ENCODE measurements at places on chromosomes 16 and 17.
A peak's percentile ranks its signal among the peaks of the same experiment; 100 is the strongest.

GRCh38 chr17:42127414-42127813 lies 4.8 kb downstream of the HSPB9 start:
- DNase-seq = no peak

GRCh38 chr17:4950075-4950745 lies 709 bp upstream of the ENO3 start:
- no peak for DNase-seq

GRCh38 chr16:85871756-85872155 lies 27.2 kb upstream of the IRF8 start:
- no peak for DNase-seq

- no peak for DNase-seq
Observed at GRCh38 chr17:37737971-37738370, 6.9 kb downstream of the HNF1B start.

DNA sequence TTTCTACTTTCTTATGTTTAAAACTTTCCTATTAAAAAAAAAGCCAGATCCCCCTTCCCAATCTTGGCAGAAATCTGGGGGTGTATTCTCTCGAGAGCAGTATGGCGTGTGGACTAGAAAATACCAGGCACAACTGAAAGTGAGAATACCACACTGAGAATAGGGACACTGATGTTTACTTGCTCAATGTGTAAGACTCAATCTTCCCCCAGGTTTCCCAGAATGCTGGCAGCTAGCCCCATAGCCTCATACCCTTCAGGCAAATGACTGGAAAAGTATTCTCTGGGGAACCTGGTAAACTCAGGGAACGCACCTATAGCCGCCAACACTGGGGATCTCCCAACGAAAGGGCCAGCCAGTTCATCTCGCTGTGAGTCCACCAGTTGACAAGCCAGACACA lies 15.3 kb downstream of the ZZEF1 start:
- DNase-seq = no peak

DNA sequence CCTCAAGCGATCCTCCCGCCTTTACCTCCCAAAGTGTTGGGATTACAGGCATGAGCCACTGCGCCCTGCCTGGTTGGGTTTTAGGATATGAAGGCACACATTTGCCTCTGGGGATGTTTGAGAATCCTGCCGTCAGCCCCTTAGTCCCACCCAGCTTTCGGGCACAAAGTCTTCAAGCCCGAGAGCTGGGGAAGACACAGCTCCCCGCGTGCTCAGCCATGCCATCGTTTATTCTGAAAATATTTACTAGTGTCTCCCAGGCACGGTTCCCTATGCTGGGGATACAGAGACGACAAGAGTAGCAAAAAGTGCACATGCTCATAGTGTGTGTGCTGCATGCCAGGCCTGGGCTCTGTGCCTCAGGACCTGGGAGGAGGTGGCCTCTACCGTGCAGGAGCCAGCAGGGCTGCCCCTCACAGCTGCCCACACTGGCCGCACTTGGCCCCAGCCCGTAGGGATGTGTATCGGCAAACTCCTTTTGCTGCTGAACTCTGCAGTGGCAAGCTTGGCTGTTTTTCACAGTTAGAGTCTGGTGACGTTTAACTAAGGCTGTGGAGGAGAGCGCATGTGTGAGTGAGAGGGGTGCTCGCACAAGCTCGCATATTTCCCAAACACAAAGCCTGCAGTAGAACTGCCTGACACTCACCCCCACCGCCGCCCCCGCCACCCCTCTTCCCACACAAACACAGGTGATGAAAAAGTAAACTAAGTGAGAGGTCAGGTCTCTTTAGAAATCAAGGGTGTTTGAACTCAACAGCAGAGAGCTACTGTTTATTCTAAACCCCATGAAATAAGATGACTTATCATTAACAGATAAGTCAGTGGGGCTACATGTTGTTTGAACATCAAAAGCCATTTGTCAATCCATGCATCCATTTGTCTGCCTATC lies 266.4 kb downstream of the MRTFB start:
- DNase-seq = no peak

- no peak for DNase-seq
Observed at GRCh38 chr16:72976438-72977064, 71.4 kb downstream of the ZFHX3 start.

DNA sequence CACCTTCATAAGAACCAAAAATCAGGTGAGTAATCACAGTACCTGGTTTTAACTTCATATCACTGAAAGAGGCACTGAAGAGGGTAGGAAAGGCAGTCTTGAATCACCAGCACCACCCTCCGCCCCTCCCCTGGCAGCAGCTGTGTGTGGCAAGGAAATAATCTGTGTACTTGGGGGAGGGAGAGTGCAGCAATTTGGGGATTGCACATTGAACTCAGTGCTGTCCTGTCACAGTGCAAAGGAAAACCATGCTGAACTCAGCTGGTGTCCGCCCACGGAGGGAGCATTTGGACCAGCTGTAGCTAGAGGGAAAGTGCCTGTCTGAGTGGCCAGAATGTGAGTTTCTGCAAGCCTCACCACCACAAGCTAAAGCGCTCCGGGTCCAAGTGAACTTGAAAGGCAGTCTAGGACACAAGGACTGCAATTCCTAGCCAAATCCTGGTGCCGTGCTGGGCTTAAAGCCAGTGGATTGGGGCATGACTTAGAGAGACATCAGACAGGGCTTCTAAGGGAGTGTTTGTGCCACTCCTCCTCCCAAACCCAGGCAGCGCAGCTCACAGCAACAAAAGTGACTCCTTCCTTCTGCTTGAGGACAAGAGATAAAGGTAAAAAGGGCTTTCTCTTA lies 39.7 kb upstream of the ALDH3A1 start:
- DNase-seq = peak; percentile 40

DNA sequence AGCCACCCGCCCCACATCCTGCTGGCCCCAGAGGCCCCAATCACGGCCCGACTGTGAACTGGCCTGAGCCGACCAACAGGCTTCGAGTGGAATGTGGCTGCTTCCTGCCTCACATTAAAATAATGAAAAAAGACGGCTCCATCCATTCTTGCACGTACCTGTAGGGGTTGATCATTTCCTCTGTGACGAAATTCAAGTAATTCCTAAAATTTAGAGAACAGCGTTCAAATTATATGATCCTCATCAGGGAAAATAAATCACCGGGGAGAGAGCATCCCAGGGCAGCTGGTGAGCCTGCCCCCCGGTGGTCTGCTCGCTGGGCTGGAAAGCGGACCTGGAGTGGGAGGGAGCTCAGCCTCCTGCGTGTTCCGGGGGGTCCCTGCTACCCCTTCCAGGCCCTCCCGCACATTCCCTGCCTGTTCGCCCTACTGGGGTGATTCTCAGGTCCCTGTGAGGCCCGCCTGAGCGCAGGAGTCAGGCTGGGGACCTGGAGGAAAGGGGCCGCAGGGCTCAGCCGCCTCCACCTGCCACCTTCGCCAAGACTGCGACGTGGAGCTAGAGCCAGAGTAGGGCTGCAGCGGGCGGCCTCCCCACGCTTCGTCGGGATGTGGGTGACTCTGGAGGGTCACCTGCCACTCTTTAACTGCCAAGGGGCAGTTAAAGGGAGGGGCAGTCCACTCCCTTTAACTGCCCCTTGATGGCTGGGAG lies 28.9 kb downstream of the SLC7A5 start:
- no peak for DNase-seq

DNA sequence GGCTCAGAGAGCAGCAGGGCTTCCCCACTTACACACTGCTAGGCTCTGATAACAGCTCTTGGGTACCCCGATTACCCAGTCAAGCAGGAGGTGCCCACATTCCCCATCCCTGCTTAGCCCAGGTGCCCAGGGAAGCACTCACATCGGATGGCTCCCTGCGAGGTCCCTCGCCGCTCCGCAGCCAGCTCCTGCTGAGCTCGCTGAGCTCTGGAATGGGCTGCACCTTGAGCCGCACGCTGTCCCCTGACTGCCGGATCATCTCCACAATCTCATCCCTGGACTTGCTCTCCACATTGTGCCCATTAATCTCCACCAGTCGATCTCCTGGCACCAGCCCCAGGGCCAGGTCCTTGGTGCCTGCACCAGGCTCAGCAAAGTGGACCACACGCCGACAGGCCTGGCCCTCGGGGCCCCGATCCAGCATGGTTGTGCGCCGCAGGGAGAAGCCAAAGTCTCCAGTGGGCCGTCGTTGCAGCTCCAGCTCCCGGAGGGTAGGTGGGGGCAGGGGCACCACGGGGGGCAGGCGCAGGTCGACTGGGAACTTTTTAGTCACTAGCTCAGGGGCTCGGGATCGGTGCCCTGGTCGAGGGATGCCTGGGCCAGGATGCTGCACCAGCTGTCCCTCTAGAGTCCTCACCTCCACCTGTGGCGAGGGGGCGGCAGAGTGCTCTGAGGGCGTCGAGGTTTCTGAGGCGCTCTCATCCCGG lies 14.2 kb downstream of the MYO18A start:
- no peak for DNase-seq

GRCh38 chr16:3017794-3018506 lies at the start of gene CLDN6:
Gene CLDN6, minus strand, starts transcription at chr16:3018183. Its CDS starts 2,162 bp downstream, at chr16:3016021.
- no peak for DNase-seq

GRCh38 chr16:56864960-56865359 lies at the start of gene SLC12A3:
Gene SLC12A3, plus strand, starts transcription at chr16:56865207. Its CDS starts 29 bp downstream, at chr16:56865236.
- DNase-seq = no peak

GRCh38 chr17:75267153-75267410 lies 3.9 kb downstream of the MIF4GD start:
- DNase-seq = no peak

DNA sequence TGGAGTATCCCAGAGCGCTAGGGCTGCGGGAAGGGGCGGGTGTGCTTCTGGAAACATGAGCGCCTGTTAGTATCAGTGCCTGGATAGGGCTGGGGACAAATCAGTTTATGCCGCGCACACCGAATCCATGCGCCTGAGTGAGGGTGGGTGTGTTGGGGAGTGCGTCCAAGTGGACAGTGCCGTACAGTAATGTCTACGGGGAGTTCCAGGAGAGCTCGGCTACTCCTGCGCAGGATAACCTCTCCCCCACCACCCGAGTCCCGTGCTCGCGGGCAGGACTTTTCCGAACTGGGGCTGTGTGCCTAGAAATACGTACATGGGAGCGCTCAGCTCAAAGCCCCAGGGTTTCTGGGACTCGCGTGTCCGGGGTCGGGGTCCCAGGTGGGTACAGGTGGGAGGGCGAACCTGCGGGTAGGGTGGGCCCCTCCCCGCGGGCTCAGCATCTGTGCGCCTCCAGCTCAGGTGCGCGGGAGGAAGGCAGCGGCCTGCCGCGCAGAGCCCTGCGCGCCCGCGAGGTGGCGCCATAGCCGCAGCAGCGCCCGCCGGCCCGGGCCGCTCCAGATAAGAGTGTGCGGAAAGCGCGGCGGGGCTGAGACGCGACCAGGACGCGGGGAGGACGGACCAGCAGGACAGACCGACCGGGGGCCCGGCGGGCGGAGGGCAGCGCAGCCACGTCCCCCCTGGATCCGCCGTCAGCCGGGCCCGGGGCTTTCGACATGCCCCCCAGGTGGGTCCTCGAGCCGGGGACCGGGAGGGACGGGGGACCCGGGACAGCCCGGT lies at the start of gene HIC1:
TSS of gene HIC1 (plus strand) at position 592 of the 780 bp plus-strand sequence. CDS start 1,588 bp downstream, outside the sequence.
- no peak for DNase-seq

GRCh38 chr16:6105115-6105514 lies 1007.5 kb upstream of the EEF2KMT start:
- no peak for DNase-seq

DNA sequence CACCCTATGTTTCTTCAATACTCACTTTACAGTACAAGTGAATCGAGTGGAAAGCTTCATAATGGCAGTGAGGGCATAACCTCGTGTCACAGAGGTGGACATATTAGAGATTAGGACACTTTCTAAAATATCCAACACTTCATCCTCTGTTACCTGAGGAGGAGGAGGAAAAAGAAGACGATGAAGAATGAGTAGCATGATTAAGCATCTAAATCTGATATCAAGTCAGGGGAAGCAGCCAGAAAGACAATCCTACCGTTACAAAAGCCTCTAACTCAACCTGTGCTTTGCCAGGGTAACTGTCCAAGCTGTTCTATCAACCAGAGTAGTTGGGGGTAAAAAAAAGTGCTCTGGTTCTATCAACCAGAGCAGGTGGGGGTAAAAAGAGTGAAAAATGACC lies 23.7 kb upstream of the PHLPP2 start:
- DNase-seq = no peak

- no peak for DNase-seq
Observed at GRCh38 chr16:82741073-82741615, 114.4 kb downstream of the CDH13 start.

DNA sequence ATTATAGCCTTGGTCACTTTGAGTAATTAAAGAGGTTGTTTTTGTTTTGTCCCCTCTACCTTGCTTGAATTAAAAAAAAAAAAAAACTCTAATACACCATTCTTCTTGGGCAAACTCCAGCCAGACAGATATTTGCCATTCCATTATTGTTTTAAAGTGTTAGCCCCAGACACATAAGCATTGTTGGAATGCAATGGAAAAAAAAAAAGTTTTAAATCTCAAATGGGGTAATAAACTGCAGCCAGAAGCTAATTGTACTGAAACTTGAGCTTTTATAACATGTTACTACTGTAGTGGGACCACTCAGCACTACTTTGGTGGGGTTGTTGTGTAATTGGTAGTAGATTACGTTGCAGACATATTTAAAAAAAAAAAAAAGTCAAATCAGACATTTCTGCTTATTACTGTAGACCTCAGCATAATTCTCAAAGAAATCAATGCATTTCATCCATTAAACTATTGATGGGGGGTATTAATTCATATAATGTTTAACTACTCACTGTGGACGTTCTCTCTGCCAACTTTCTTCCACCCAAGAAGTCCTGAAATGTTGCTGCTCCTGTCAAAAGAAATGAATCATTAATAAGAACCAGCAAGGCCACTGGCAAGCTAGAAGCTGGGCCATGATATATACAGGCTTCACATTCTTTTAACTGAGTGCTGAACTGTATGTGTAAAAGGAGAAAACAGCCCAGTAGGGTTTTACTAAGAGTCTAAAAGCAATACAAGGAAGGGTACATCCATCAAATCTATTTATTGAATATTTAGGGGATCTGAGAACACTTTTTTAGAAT lies 626.6 kb upstream of the SOX9 start:
- no peak for DNase-seq

DNA sequence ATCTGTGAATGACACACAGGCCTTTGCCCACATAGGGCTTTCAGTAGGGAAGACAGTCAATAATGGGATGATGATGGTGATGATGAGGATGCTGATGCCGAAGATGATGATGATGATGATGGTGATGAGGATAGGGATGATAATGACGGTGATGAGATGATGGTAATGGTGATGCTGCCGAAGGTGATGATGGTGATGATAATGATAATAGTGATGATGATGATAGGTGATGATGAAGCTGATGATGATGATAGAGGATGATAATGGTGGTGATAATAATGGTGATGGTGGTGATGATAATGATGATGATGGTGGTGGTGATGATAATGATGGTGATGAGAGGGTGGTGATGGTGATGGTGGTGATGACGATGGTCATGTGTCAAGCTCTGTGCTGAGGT lies 12.9 kb downstream of the FOXL1 start:
- no peak for DNase-seq

DNA sequence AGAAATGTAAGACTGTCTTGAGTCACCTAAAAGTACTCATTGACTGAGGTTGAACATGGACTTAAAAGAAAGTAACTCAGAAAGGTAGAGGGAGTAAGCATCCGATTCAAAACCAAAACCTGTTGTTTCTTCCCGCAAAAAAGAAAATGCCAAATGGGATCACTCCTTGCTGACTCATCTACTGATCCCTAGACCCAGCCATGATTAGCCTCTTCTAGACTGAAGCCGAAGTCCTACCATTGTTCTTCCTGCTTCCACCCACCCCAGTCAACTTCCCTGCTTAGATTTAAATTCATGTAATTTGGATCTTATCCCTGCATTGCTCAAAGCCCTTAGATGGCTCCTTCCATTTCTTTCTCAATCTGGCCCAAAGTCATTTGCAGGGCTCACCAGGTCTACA lies 760.5 kb upstream of the SOX9 start:
- no peak for DNase-seq

Measured in spinal cord (tissue), 10 donors.